Cardiac muscle cell (in vitro differentiated cells and primary cell): ENCODE measurements at places on chromosomes 6 and 20. TPM values are rescaled to one million over a fixed set of nuclear protein-coding genes. Genes with fewer than 3 reads are reported as not detected.

The ASXL1 gene
- total RNA-seq: 32.6 and 82.4 TPM in 2 replicates

The INSM1 gene
- not detected in 2 replicates for total RNA-seq

The HLA-DRA gene
- not detected in 2 replicates for total RNA-seq

The HDGFL1 gene
- total RNA-seq: not detected in 2 replicates

The ABHD16A gene
- 48.0 and 66.3 TPM in 2 replicates for total RNA-seq

The MROH8 gene
- 5.8 and 7.8 TPM in 2 replicates for total RNA-seq

The HLA-DRB1 gene
- 0.28 and 0.63 TPM in 2 replicates for total RNA-seq

The LY86 gene
- total RNA-seq: not detected in 2 replicates

The NKAPL gene
- total RNA-seq: not detected in 2 replicates

The PHF20 gene
- 42.0 and 42.6 TPM in 2 replicates for total RNA-seq

- H3K4me1 ChIP-seq: peaks cover 52% of the 10 kb centered on the region
- no peaks in the 10 kb centered on the region for H3K27me3 ChIP-seq
- peak overlapping the region; percentile 95 for H3K27ac ChIP-seq
- no peak for DNase-seq
These were observed 1.4 kb downstream of the TEAD3 start for GRCh38 chr6:35495258-35496035.

GRCh38 chr6:18330548-18331081 is 56.5 kb upstream of the RNF144B start:
- no peaks in the 10 kb centered on the region for H3K4me1 ChIP-seq
- no peaks in the 10 kb centered on the region for H3K27me3 ChIP-seq

- H3K4me1 ChIP-seq: no peaks in the 10 kb centered on the region
- peaks cover 10% of the 10 kb centered on the region for H3K27me3 ChIP-seq
- no peak overlapping the region for H3K27ac ChIP-seq
- no peaks in the 10 kb centered on the region for H3K36me3 ChIP-seq
These were observed 212.1 kb upstream of the PHACTR1 start for GRCh38 chr6:12504325-12504966.

- H3K4me1 ChIP-seq: no peaks in the 10 kb centered on the region
- no peak overlapping the region for H3K27ac ChIP-seq
- no peak for DNase-seq
- H3K27me3 ChIP-seq: no peaks in the 10 kb centered on the region
- H3K36me3 ChIP-seq: no peaks in the 10 kb centered on the region
These were observed 284.3 kb upstream of the SULF2 start for GRCh38 chr20:48069596-48069995.

DNA sequence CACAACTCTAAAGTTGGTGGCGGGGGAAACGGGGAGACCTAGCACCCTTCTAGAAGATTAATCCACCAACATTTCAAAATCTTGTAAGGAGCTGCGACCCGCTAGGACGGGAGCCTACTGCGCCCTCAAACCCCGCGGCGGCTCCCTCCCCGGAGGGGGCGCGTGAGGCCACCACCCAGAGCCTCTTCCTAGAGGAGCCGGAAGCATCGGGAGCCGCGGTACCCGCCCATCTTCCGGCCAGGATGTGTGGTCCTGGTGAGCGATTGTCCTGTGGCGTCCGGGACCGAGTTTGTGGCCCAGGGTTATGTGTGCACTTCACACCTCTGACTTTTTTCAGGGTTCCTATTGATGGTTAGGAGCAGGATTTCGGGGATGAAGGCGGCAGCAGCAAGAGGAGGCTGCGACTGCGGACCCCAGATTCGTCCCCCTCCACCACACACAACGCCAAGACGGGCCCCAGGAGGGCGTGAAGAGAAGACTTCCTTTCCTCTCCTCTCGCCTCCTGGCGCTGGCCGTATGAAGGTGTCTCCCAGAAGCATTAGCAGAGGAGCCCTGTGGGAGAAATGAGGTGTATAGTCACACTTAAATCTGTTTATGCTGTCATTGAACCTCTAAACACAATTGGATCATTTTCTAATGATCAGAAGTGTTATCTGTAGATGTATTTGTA is 10.7 kb downstream of the ZNF165 start:
- no peaks in the 10 kb centered on the region for H3K36me3 ChIP-seq
- H3K27me3 ChIP-seq: no peaks in the 10 kb centered on the region
- no peak overlapping the region for H3K4me3 ChIP-seq
- H3K4me1 ChIP-seq: no peaks in the 10 kb centered on the region
- no peak overlapping the region for H3K27ac ChIP-seq

- H3K27ac ChIP-seq: no peak within 1 kb of the TSS
- H3K4me3 ChIP-seq: no peak within 1 kb of the TSS
- DNase-seq: peak; percentile 34
- no peaks in the 10 kb centered on the region for H3K36me3 ChIP-seq
These were observed at the start of gene HSPA12B for GRCh38 chr20:3732327-3733118. TSS of gene HSPA12B (plus strand) at chr20:3732685. CDS start at chr20:3738675, 5,990 bp downstream.

GRCh38 chr6:11083491-11083890 is 10.1 kb upstream of the SMIM13 start:
- H3K27ac ChIP-seq: no peak overlapping the region
- no peak overlapping the region for H3K4me3 ChIP-seq
- DNase-seq: no peak

DNA sequence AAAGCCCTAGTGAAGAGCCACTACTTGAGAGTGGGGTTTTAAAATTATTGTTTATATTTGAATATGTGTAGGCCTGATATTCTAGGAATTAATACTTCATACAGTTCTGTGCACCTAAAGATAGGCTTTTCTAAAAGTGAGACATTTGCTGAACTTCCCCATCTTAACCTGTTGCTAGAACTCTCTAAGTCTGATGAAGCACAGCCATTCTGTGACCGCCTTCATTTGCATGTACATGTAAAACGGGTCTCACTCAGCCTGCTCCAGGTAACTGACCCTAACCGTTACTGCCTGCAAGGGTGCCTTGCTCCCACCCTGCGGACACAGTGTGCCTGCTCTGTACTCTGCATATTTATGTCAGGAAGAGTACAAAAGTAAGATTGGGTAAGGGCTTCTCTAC is 44.3 kb upstream of the IRF4 start:
- H3K27ac ChIP-seq: no peak overlapping the region
- H3K36me3 ChIP-seq: no peaks in the 10 kb centered on the region
- H3K4me1 ChIP-seq: no peaks in the 10 kb centered on the region
- no peak overlapping the region for H3K4me3 ChIP-seq

DNA sequence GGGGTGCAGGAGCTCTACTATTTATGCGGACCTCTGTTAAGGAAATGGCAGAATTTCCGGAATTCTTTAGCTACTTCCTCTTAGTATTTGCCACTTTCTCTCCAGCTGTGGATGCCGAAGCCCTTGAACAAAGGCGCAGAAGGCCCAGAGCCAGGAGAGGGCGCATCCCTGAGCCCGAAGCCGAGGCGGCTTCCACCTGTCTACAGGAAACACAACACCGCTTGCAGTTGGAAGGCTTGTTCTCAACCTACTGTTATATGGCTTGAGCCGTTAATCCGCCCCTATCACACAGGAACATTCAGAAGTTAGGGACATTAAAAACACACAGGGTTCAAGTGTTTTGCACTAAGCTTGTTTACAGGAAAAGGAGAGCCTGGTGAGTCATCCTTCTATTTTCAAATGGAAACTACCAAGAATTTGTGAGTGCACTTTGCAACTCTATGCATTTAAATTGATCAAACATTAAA is 417.1 kb downstream of the BCKDHB start:
- peaks cover 10% of the 10 kb centered on the region for H3K4me1 ChIP-seq
- no peak overlapping the region for H3K27ac ChIP-seq
- H3K4me3 ChIP-seq: no peak overlapping the region
- DNase-seq: peak; percentile 36
- no peaks in the 10 kb centered on the region for H3K36me3 ChIP-seq
- no peaks in the 10 kb centered on the region for H3K27me3 ChIP-seq

GRCh38 chr6:118203545-118203944 is 296.5 kb downstream of the SLC35F1 start:
- DNase-seq: no peak
- no peaks in the 10 kb centered on the region for H3K36me3 ChIP-seq
- no peak overlapping the region for H3K4me3 ChIP-seq
- no peaks in the 10 kb centered on the region for H3K27me3 ChIP-seq
- H3K4me1 ChIP-seq: no peaks in the 10 kb centered on the region

- DNase-seq: peak; percentile 86
- H3K27ac ChIP-seq: no peak overlapping the region
- no peak overlapping the region for H3K4me3 ChIP-seq
- no peaks in the 10 kb centered on the region for H3K36me3 ChIP-seq
- H3K27me3 ChIP-seq: no peaks in the 10 kb centered on the region
These were observed 253.6 kb upstream of the RAB32 start for GRCh38 chr6:146289816-146290588.

GRCh38 chr6:131998255-131998982 is 47.2 kb upstream of the CCN2 start:
- H3K4me1 ChIP-seq: peaks cover 4% of the 10 kb centered on the region
- H3K36me3 ChIP-seq: no peaks in the 10 kb centered on the region
- no peaks in the 10 kb centered on the region for H3K27me3 ChIP-seq
- DNase-seq: peak; percentile 73

DNA sequence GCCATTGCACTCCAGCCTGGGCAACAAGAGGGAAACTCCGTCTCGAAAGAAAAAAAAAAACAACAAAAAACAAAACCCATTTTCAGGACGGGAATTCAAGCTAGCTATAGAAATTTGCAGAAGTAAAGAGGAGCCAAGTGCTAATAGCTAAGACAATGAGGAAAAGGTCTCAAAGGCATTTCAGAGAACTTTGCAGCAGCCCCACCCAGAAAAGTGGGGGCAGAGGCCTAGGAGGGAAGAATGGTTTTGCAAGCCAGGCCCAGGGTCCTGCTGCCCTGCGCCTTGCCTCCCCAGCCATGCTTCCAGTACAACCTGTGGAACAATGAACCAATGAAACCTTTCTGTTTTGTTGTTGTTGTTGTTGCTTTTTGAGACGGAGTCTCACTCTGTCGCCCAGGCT is 38.3 kb upstream of the SAMHD1 start:
- no peaks in the 10 kb centered on the region for H3K36me3 ChIP-seq
- H3K4me3 ChIP-seq: no peak overlapping the region
- H3K27me3 ChIP-seq: no peaks in the 10 kb centered on the region

GRCh38 chr6:154960854-154961530 is 34.1 kb upstream of the TIAM2 start:
- no peak for DNase-seq
- no peaks in the 10 kb centered on the region for H3K36me3 ChIP-seq
- peaks cover 3% of the 10 kb centered on the region for H3K27me3 ChIP-seq
- H3K27ac ChIP-seq: no peak overlapping the region
- no peak overlapping the region for H3K4me3 ChIP-seq

DNA sequence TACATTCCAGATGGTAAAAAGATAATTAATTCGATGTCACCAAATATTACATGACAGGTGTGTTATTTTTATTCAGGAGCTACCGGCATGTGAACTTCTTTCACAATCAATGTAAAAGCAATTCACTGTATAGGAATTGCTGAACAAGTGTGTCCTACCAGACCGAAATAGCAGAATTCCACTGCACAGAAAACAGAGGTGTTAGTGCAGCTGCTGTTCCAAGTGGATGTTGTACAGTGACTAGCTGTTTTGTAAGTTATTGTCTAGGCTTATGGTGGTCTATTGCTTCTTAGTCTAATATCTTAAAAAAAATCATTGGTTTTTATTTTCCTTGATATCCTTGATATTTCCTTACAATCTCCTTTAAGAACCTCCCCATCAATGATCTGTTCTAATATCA is 107.4 kb downstream of the COL19A1 start:
- peaks cover 8% of the 10 kb centered on the region for H3K4me1 ChIP-seq
- peak; percentile 21 for DNase-seq
- no peaks in the 10 kb centered on the region for H3K36me3 ChIP-seq
- H3K27ac ChIP-seq: no peak overlapping the region
- no peak overlapping the region for H3K4me3 ChIP-seq

DNA sequence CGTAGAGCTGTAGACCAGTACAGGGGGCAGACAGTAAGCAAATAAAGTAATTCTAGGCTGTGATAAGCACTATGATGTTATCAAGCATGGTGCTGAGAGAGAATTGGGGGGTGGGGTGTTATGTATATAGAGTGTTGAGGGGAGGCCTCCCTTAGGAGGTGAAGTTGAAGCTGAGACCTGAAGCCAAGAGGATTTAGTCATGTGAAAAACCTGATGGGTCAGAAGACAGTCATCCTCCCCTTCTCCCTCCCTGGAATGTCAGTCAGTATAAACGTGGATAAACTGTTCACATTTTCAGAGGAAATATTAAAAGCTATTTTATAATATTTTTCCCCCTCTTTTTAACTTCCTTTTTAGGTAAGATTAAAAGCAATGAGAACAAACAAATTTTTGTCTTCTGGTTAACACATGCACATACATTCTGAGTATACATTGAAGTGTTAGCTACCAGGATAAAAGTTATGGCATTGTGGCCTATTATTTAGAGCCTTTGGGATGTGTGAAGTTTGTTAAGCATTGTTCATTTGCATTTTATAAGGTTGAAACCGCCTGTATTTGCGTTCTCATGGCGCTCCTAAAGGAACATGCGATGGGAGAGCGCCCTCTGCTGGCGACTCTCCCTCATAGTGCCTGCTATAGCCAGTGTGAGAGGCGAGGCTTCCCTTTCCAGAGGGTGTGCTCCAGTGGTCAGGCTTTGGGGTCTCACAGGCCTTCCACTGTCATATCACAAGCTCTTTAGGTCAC is 35.4 kb upstream of the MAPK13 start:
- H3K4me3 ChIP-seq: no peak overlapping the region
- H3K4me1 ChIP-seq: peaks cover 20% of the 10 kb centered on the region
- peaks cover 4% of the 10 kb centered on the region for H3K36me3 ChIP-seq

GRCh38 chr20:24863356-24863755 is 85.7 kb upstream of the CST7 start:
- H3K27ac ChIP-seq: no peak overlapping the region
- no peak overlapping the region for H3K4me3 ChIP-seq
- no peak for DNase-seq
- no peaks in the 10 kb centered on the region for H3K4me1 ChIP-seq

- DNase-seq: no peak
- no peaks in the 10 kb centered on the region for H3K27me3 ChIP-seq
- H3K27ac ChIP-seq: no peak overlapping the region
- no peaks in the 10 kb centered on the region for H3K4me1 ChIP-seq
- H3K4me3 ChIP-seq: no peak overlapping the region
These were observed 49.2 kb downstream of the FRK start for GRCh38 chr6:116011520-116011919.

GRCh38 chr6:143270026-143270425 is 180.5 kb downstream of the ADAT2 start:
- no peaks in the 10 kb centered on the region for H3K27me3 ChIP-seq
- H3K4me1 ChIP-seq: peaks cover 5% of the 10 kb centered on the region
- H3K4me3 ChIP-seq: no peak overlapping the region

GRCh38 chr6:46452312-46452917 is 38.8 kb downstream of the RCAN2 start:
- H3K36me3 ChIP-seq: peaks cover 2% of the 10 kb centered on the region
- no peak overlapping the region for H3K4me3 ChIP-seq
- H3K4me1 ChIP-seq: peaks cover 30% of the 10 kb centered on the region

- H3K4me3 ChIP-seq: no peak overlapping the region
- DNase-seq: no peak
- H3K27ac ChIP-seq: no peak overlapping the region
- H3K4me1 ChIP-seq: no peaks in the 10 kb centered on the region
These were observed 230.8 kb downstream of the BCAS1 start for GRCh38 chr20:53839423-53840176.

DNA sequence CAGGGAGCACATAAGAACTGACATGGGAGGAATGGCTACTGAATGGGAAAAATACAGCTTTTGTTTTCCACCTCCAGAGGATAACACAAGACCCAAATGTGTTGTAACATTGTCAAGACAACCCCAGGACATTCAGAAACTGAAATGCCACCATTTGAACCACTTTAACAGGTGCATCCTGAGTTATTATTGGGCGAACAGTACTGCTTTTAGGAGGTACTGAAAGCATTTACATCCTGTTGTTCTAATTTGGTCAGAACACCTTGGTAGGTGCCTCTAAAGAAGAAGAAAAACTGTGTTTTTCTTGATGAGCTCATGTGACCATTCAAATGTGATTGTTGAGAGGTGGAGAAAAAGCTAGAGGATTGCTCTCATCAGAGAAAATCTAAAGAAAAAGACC is 6.4 kb upstream of the TXNDC5 start:
- H3K27ac ChIP-seq: no peak overlapping the region
- no peak for DNase-seq
- no peak overlapping the region for H3K4me3 ChIP-seq
- H3K36me3 ChIP-seq: no peaks in the 10 kb centered on the region
